Stimulated activated CD4-positive, alpha-beta T cell treated with anti-CD3 and anti-CD28 coated beads, Interleukin-2, amount 100 ng/mL, for 48 hours (primary cell): ENCODE measurements at places on chromosomes 5 and 9.

DNA sequence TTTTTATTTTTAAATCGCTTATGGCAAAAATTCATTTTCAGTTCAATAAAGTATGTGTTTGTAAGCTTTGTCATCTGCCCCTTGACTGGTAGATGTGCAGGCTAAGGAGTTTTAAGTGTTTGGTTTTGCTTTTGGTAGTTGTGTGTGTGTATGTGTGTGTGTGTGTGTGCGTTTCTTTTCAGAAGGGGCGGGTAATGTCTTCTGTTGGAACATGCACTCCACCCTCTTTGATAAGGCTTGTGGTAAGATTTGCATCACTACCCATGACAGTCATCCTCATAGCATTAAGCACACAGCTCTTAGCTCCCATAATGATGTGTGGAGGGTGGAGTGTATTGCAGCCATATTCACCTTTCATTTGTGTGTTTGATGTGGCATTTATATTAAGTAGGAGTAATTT, 92.1 kb upstream of the FSD1L start:
- no peak for DNase-seq

DNA sequence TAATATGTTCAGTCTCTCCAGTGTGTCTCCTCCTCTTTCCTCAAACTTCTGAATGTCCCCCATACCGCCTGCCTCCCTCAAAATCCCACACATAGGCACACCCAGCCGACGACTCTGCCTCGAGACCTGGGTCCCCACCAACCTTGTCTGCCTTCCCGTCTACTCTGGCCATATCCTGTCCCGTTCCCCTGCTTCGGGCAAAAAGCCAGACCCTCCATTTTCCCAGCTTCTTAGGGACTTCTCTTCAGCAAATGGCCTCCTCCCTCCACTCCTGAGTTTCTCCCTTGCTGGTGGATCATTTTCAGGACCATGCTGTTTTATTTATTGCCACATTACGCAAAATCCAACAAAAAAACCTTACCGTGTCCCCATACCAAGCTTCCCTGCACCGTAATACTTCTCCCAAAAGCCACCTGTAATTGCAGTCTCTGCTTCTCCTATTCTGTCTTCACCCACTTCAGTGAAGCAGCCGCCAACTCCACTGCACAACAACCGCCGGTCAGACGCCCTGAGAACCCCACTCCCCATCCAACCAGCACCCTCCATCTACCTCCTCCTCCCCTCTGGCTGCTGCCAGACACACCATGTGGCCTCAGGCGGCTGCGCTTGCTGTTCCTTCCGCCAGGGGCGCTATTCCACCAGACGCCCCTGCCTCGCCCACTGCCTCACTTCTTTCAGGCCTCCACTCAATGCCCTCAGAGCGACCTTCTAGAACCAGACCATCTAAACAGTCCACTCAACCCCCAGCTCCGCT, 117.0 kb downstream of the TRPM6 start:
- DNase-seq = peak; percentile 21

DNA sequence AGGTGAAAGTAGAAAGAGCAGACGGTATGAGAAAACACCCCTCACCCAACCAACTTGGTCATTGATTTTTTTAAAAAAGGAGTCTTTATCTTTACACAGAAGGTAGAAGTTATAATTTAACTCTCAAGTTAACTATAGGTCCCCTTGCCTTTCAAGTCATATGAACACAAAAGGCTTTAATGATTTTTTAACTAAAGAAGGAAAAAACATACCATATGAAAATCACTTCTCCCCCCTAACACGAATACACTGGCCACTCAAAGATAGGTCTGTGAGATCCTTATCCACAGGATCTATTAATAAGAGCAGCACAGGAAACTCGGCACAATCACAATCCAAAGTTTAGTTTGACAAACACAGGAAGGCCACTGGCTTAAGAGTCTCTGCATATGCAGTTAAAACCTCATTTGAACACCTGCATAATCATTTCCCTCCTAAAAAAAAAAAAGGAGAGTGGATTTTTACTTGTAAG, 138.0 kb downstream of the ENC1 start:
- DNase-seq = no peak

GRCh38 chr5:131627207-131627865, 7.7 kb downstream of the RAPGEF6 start:
- DNase-seq = no peak

DNA sequence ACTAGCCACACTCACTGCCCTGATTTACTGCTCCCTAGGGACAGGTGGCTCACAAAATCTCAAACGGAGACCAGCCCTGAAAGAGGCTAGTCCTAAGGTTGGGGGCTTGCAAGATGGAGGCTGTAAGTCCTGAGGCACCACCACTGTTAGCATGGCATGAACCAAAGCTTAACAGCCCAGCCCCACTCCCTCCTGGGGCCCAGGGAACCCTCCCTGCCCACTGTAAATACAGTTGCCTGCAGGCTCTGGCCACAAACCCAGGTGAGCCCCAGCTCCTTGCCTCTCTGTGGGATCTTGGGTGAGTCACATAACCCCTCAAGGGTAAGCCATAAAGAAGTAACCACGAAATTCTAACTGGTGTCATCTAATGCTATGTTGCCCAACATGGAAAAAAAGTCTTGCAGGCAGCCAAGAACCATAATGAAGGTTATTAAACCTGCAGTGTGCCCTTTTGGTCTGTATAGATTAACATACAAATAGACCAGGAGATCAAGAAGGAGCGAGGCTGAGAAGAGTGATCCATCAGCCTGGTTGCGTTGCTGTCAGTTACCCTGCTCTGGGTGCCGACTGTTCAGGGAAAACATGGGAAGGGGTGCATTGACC, 1.7 kb upstream of the POMT1 start:
- peak; percentile 41 for DNase-seq

GRCh38 chr9:91816356-91816755, 133.7 kb downstream of the ROR2 start:
- no peak for DNase-seq
